ENCODE measurements at places on chromosomes 16 and 17.

DNA sequence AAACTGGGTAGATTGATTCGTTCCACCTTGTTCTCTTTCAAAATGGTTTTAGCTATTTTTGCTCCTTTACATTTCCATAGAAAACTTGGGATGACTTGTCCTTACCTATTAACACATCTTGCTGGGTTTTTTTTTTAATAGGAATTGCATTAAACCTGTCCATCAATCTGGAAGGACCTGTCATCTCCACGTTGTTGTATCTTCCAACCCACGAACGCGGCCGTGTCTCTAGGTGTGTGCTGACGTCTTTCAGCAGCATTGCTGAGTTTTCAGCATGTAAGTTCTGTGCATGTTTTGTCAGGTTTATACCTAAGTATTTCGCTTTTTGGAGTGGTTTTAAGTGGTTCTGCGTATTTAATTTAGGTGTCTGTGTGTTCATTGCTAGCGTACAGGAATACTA, 60.4 kb upstream of the GNG13 start:
- DNase-seq, result no peak

GRCh38 chr16:51759329-51759728, 608.3 kb upstream of the SALL1 start:
- DNase-seq, result no peak

- DNase-seq, result no peak
These were observed 87.8 kb upstream of the CDH5 start for GRCh38 chr16:66278604-66279262.

DNA sequence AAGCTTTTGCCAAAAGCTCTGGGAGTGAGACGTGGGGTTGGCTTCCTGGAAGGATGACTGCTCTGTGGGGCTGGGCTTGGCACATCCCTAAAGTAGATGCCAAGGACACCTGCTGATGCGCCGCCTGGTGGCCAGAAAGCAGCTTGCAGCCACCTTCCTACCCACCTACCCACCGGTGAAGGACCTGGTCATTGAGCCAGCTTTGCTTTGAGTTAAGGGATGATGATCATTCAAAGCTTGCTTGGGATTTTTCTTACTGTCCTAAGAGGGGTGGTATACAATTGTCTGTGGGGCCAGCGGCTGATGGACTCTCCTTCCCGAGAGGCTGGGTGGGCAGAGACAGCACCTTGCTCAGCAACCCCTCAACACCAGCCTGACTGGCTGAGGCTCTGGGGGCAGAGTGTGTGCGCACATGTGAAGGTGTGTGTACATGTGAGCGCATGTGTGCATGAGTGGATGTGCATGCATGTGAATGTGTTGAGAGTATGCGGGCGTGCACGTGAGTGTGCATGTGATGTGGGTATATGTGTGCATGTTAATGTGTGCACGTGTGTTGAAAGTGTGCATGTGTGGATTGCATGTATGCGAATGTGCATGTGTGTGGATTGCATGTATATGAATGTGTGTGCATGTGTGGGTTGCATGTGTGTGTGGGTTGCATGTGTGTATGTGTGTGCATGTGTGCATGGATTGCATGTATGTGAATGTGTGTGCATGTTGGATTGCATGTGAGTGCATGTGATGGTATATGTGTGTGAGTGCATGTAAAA, 18.6 kb downstream of the C1QTNF1 start:
- DNase-seq, result peak; percentile 64

- DNase-seq, result no peak
These were observed 42.2 kb upstream of the TNRC6C start for GRCh38 chr17:77916264-77916663.

DNA sequence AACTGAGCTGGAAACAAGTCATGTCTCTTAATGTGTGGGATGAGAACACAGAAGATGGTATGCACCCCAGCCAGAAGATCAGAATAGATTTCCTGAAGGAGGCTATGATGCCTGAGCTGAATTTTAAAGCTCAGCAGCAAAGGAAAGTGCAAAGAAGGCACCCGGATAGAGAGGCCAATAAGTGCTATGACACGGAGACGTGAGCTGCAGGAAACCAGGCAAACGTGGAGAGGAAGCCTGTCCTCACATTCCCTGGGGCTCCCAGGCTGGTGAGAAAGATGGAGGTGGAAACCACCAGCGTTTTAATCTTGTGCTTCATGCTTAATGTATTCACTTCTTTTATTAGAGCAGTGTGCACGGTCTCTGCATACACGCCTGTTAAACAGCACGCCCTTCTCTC, 302.1 kb downstream of the HAPSTR1 start:
- DNase-seq, result no peak

All from left hindlimb (tissue), 1 donor.